Renal cortex interstitium (tissue), 15 donors: ENCODE measurements at places on chromosomes 3 and 15. TPM values are rescaled to one million over a fixed set of nuclear protein-coding genes. Genes with fewer than 3 reads are reported as not detected.

- DNase-seq: no peak
These were observed 65.6 kb downstream of the ITGA11 start for GRCh38 chr15:68366314-68366713.

The GRK7 gene
- 0.21 TPM for polyA plus RNA-seq

GRCh38 chr15:37122703-37123102, 22.4 kb upstream of the MEIS2 start:
- DNase-seq: no peak

DNA sequence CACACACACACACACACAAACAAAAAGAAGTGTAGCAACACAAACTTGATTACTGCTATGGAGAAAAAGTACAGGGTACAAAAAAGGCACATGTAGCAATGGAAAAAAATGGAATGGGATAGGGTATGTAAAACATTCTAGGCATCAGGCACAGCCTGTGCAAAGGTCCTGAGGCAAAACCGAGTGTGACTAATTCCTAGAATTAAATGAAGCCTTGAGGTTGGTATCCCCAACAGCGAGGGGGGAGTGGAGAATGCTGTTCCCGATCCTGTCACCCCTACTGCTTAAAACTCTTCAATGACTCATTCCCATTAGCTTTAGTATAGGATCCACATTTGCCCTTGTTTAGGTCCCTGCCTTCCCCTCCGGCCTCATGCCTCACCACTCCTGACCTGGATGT, 37.9 kb downstream of the RHCG start:
- DNase-seq: no peak

DNA sequence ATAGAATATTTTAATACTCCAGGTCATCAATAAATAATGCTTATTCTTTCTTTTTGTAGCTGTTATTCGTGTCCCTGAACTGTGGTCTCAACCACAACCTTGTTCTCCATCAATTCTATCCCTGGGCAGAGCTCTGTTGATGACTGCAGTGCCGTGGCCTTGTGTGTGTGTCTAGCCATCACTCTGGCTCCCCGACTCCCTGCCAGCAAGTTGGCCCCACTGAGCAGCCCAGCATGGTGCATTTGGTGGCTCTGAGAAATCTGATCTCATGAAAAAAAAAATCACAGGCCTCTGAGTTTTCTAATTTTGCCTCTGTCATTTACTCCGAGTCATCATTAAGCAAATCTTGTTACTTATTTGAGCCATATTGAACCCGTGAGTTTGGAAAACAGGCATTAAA, 164.7 kb downstream of the GOLGA6L6 start:
- DNase-seq: no peak

DNA sequence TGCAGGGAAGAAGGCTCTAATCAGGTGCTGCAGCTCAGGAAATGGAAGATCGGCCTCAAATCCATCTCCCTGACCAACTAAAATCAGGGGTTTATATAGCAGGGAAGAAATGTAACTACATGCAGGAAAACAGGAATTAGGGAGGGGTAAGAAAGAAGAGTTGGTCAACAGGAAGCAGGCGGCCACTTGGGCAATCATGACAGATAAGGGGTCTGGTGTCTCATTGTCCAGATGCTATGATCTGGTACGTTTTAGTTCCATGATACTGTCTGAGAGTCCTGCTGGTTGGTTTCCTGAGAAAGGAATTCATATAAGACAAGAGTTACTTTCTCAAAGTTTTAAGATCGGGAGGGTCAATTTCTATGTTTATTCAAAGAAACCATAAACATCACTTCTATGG, 24.2 kb downstream of the KATNBL1 start:
- no peak for DNase-seq

- no peak for DNase-seq
These were observed 40.3 kb downstream of the RPL22L1 start for GRCh38 chr3:170829546-170830272.

GRCh38 chr3:139909811-139910210, 25.2 kb upstream of the CLSTN2 start:
- no peak for DNase-seq

- DNase-seq: no peak
These were observed 391.4 kb upstream of the FRG2C start for GRCh38 chr3:75272691-75273090.

- no peak for DNase-seq
These were observed 270.0 kb upstream of the PEX5L start for GRCh38 chr3:180306691-180307090.

- no peak for DNase-seq
These were observed 20.9 kb downstream of the KAT2B start for GRCh38 chr3:20060974-20061685.

- no peak for DNase-seq
These were observed 104.5 kb downstream of the RARB start for GRCh38 chr3:25532431-25533162.

DNA sequence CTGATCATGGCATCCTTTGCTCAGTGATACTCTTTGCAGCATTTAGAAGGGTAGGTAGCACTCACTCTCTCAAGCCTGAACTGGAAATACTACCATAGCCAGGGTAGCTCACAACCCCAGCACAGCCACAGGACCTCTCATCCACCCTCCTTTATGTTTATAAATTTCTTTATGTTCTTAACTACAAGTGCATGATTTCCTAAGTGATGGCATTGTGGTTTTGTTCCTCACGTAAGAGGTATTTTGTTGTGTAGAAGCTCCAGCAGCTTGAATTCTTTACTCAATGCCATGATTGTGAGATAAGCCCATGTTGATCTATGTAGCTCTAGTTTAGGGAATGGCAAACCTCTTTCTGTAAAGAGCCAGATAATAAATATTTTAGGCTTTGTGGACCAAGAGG, 7.9 kb upstream of the RTP3 start:
- DNase-seq: no peak
